ENCODE measurements at places on chromosomes 1 and 21. TPM values are rescaled to one million over a fixed set of nuclear protein-coding genes. Genes with fewer than 3 reads are reported as not detected.

Gene RHBDL2
- total RNA-seq = not detected

Gene BRINP3
- 5.4 TPM for total RNA-seq

Gene SH2D2A
- total RNA-seq = 0.88 TPM

Gene PCBP3
- 2.9 TPM for total RNA-seq

Gene TNFAIP8L2
- 0.88 TPM for total RNA-seq

Gene KIF14
- 0.08 TPM for total RNA-seq

Gene GPR137B
- 36.7 TPM for total RNA-seq

Gene NUF2
- total RNA-seq = 1.0 TPM

Gene ILDR2
- total RNA-seq = 3.6 TPM

Gene CELA3B
- not detected for total RNA-seq

Gene CHIA
- not detected for total RNA-seq

Gene SPRR1A
- total RNA-seq = not detected

Gene PGLYRP3
- total RNA-seq = not detected

Gene DNAH14
- total RNA-seq = 3.0 TPM

Gene SLC35D1
- 2.6 TPM for total RNA-seq

Measured in left ventricle myocardium inferior (tissue), 1 donor.